ENCODE measurements at places on chromosomes 12 and 14. TPM values are rescaled to one million over a fixed set of nuclear protein-coding genes. Genes with fewer than 3 reads are reported as not detected.

Gene KLRD1
- 0.92 TPM for total RNA-seq

Gene GZMB
- 1.1 TPM for total RNA-seq

Gene KCNJ8
- total RNA-seq, result not detected

Gene DEGS2
- 5.8 TPM for total RNA-seq

Gene TAS2R13
- 0.96 TPM for total RNA-seq

Gene ZNF385A
- total RNA-seq, result 5.3 TPM

All from B cell (primary cell).